ENCODE measurements at places on chromosomes 13 and 19. TPM values are rescaled to one million over a fixed set of nuclear protein-coding genes. Genes with fewer than 3 reads are reported as not detected.

The CDX2 gene
- not detected for total RNA-seq

The ARL11 gene
- total RNA-seq, result 4.9 TPM

The PODNL1 gene
- not detected for total RNA-seq

The TLE2 gene
- total RNA-seq, result 34.2 TPM

The OR7A5 gene
- not detected for total RNA-seq

The CGB8 gene
- not detected for total RNA-seq

The FFAR1 gene
- total RNA-seq, result not detected

The ZNF225 gene
- 2.0 TPM for total RNA-seq

The KRTDAP gene
- not detected for total RNA-seq
